CD4-positive, alpha-beta T cell treated with Interleukin-1 beta for 1 hour (primary cell): ENCODE measurements at places on chromosomes 12 and 14.

DNA sequence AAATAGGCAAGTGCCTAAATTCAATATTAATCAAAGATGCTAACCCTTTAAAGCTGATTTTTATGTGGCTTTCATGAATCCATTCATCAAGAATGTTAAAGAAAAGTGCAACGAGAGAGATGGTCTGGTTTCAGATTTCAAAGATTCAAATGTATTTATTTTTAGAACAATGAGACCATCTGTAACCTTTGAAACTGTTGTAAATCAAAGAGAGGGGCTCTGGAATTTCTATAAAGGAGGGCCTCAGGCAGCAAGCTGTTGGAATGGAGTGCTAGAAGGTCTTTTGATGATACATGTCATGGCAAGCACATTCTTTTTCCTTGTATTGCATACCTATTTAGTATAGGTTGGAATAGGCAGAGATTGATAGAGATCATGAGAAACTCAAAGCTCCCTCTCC lies 433.0 kb downstream of the LRIG3 start:
- no peak for DNase-seq

DNA sequence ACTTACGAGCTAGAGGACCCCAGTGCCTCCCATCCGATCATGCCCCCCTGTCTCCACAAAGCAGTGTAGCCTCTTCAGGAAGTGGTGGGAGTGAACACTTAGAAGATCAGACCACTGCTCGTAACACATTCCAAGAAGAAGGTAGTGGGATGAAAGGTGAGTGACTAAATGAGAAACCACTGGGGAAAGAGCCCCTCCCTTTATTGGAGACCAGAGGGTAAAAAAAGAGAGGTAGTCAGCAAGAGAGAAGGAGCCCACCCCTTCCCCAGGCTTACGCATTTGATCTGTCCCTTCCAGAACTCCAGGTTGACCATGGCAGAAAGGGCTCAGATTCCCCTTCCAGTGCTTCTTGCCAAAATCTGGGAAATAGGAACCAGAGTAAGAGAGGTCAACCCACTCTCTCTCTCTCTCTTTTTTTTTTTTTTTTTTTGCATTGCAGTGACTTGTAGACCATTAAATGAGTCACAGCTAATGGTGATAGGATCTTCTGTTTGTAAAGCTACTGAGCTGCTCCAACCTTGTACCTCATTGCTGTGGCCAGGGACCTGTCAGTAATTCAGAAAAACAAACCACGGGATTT lies 165.4 kb downstream of the GCH1 start:
- no peak for DNase-seq

DNA sequence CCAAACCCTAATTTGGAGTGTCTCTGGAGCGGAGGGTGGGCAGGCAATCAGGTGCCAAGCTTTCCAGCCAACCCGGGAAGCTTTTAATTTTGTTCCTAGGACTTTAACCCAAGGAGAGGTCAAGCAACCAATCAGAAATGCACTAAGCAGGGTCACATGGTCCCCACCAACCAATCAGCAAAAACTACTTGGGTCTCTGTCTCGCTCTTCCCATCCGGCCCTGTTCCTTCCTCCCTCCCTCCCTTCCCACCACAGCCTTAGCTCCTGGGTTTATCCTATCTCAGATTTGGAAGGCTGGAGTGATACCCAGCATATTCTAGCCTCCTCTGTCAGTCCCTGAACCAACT lies 7.3 kb downstream of the HOXC5 start:
- no peak for DNase-seq

- no peak for DNase-seq
These were observed 65.8 kb downstream of the NUMB start for GRCh38 chr14:73392329-73393257.

- no peak for DNase-seq
These were observed 109.2 kb upstream of the FUT8 start for GRCh38 chr14:65303190-65303898.

- peak; percentile 69 for DNase-seq
These were observed 9.8 kb downstream of the CPNE6 start for GRCh38 chr14:24080888-24081738.
